ENCODE measurements at places on chromosomes 6 and 20.

DNA sequence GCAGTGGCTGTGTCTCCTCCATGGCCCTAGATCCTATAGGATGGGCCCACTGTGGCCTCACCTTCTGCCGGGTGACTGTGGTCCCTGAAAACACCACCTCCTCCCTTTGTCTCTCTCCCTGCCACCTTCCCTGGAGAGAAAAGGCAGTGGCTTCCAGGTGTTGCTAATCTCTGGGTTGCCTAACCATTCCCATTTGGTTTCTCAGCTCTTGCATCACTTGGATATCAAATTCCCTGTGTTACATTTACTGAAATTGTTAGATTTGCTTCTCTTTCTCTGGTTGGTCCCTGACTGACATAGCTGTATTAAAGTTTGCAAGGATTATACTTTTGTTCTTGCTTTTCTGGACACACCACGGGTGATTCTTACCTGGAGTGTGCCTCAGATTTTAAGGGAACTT lies 9.3 kb upstream of the ZFP64 start:
- no peak for DNase-seq

DNA sequence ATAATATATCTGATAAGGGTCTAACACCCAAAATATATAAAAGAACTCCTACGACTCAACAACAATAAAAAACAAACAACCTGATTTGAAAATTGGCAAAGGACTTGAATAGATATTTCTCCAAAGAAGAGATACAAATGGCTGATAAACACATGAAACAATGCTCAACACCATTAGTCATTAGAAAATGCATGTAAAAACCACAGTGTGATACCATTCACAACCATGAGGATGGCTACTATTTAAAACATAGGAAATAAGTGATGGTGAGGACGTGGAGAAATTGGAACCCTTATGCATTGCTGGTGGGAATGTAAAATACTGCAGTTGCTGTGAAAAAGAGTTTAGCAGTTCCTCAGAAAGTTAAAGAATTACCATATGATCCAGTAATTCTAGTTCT lies 41.4 kb downstream of the PTGIS start:
- no peak for DNase-seq

- DNase-seq: no peak
Observed at GRCh38 chr6:146827216-146827928, 228.6 kb downstream of the ADGB start.

- DNase-seq: no peak
Observed at GRCh38 chr6:93182938-93183479, 236.3 kb downstream of the EPHA7 start.

DNA sequence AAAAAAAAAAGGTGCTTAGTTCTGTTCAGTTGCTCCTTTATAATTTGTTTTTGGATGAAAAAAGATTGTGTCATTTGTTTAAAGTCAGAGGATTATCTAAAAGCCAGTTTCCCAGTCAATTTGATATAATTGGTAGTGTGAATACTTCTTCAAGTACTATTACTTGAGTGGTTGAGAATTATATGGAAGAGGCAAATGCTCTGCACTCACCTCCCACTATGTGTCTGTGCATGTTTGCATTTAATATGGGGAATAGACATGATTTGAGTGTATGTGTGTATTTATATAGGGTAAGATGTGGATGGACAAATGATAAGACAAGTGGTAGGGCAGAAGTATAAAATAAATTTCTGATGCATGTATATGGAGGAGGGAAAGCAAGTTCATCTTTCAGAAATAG lies 15.8 kb downstream of the GJA1 start:
- no peak for DNase-seq

DNA sequence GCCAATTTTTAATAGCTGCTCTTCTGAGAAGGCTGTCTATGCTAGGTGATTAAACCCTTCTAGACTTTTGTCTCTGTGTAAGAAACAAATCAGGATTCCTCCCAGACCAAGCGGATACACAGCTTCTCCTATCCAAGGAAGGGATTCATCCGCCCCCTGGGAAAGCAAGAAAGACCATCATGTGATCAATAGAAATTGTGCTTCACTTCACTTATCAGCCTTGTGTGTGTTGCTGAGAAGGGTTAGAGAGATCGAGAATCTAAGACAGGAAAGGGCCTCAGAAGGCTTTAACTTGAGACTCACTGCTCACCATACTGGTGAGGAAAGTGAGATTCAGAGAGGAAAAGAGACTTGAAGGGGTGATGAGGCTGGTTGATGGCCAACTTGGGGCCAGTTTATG lies 1.5 kb downstream of the ABCC10 start:
- no peak for DNase-seq

DNA sequence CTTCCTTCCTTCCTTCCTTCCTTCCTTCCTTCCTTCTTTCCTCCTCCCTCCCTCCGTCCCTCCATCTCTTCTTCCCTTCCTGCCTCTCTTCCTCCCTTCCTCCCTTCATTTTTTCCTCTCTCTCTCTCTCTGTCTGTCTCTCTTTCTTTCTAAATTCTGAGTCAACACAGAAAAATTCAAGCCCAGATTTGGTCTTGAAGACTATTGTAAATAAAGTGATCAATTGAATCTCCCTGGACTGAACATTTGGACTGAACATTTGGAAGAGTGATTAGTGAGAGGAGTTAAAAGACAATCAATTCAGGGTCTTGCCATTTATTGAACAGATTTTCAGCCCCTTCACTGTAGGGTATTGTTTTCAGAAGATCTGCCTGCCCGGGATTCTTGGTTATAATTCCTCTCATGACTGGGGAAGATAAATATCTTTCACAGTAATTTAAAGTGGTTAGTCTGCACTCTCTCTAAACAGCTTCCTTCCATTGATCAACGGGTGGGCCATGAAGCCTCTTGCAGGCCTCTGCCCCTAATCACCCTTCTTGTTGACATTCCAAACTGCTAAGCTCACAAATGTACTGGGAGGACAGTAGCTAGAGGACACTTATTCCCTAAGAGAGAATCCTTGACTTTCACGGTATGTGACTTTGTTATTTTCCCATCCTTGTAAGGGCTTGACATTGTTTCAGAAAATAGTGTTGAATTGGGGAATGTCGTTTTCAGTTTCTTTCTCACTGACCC lies 101.7 kb upstream of the BMP2 start:
- no peak for DNase-seq

DNA sequence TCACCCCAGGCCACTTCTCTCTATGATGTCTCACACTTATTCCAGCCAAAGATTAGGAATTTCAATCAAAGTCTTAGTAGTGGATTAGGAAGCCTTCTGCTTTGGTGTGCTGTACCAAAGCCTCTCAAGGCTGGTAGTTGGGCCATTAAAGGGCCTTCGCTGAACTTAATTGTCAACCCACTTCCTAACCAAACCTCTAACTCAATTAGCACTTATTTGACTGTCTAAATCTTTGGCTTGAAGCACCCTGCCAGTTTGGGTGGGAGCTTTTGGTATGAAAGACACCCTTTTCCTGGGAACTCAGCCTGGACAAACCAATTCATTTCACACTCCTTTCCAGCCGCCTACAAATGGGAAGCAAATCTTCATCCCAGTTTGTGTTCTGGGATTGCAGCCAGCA lies 81.5 kb downstream of the BMP2 start:
- DNase-seq: no peak

DNA sequence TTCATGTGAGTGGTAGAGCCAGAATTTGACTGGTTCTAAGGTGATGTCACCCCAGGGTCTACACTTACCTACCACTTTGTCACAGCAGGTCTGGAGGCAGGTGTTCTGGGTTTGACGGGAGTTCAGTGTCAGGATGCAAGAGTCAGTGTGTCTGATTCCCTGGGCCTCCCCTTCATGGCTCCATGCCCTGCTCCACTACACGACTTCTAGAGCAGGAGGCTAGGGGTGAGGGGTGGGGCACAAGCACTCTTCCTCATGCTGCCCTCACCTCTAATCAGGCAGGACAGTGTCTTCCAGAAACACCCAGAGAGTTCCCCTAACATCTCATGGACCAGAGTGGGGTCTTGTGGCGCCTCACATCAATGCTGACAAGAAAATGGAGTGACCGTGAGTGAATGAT lies 118.2 kb downstream of the CDC5L start:
- no peak for DNase-seq

DNA sequence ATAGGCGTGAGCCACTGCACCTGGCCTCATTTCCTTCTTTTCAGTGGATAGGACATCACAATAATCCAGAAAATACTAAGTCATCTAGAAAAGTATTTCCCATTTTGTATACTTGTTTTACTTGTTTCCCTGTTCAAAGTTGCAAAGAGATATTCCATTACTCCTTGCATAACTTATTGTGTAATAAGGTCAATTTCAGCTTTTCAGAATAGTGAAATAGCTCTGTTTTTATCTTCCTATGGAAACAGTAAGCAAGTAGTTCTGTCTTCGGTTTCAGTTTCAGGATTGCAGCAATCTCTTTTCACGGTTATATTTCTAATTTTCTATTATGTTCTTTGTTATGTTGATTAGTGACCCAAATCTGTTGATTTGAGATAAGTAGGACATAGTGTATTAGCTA lies 6.0 kb downstream of the STX11 start:
- no peak for DNase-seq
